ENCODE measurements at places on chromosomes 7 and 10.
A peak's percentile ranks its signal among the peaks of the same experiment; 100 is the strongest.

DNA sequence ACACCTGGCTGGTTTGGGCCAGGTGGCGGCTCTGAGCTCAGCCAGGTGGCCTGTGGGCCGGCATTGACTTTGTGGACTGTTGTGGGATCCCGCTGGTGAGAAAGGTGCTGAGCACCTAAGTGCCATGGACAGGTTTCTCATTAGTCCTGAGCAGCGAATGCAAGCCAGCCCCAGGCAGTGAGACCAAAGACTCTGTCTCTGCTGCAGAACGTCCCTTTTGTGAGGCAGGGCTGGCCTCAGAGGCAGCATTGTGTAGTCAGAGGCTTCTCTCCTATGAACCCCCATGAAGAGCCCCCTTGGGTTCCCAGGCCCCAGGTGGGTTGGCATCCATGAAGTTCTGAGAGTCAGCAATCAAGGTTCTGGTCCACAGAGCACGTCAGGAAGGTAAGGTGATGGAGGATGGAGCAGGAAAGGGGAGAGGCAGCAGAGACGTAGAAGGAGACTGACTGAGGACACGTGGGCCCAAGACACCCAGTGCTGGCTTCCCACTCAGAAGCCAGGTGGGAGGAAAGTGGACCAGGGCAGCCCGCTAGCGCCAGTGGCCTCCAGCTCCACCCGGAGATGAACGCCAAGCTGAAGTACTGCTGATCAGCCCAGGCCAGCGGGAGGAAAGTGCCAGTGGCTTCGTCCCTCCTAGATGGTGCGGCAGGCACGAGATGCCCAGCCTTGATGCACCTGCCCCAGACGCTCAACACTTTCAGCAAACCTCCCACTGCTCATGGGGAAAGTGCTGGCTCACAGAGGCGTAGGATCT is 19.2 kb upstream of the PTPRN2 start:
- no peak for DNase-seq

GRCh38 chr10:119304541-119304940 is 97.2 kb downstream of the GRK5 start:
- DNase-seq, result no peak

GRCh38 chr7:3923307-3923918 is 622.4 kb downstream of the SDK1 start:
- DNase-seq, result no peak

DNA sequence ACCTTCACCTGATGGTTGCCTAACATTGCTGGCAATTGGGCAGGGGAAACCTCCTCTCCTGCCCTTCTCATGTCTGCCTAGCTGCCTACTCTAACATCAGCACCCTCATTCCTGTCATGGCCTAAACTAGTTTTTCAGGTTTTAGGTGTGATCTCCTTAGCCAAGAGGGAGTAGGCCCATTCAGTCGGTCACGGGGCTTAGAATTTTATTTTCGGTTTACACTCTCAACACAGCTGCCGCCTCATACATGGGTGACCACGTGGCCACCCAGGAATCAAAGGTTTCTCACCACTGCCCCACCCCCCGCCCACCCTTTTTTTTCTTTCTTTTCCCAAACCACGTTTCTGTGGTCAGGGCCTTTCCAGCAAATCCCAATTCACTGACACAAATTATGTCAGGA is 97.2 kb downstream of the RALA start:
- no peak for DNase-seq

- DNase-seq, result no peak
These were observed 317.3 kb upstream of the HGF start for GRCh38 chr7:82087099-82087498.

GRCh38 chr7:158228131-158228530 is 359.5 kb downstream of the PTPRN2 start:
- DNase-seq, result no peak

DNA sequence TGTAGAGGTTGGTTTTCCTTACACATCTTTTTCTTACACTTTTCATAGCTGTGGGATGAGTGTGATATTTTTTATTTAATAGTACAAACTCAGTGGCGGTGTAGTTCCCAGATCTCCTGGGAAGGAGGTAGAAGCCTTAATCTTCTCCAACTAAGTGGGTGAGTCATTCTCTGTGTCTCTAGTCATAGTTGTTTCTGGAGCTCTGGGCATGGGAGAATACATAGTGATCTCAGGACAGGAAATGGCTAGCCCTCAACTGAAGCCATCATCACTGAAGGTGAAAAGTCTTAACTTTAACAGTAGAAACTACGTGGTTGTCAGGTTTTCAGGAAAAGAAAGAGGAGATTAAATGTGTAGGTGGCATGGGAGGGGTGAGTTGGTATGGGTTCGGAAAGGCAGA is 319.4 kb upstream of the FZD8 start:
- no peak for DNase-seq

- peak; percentile 58 for DNase-seq
These were observed 293.4 kb upstream of the MKLN1 start for GRCh38 chr7:131034166-131034881.

DNA sequence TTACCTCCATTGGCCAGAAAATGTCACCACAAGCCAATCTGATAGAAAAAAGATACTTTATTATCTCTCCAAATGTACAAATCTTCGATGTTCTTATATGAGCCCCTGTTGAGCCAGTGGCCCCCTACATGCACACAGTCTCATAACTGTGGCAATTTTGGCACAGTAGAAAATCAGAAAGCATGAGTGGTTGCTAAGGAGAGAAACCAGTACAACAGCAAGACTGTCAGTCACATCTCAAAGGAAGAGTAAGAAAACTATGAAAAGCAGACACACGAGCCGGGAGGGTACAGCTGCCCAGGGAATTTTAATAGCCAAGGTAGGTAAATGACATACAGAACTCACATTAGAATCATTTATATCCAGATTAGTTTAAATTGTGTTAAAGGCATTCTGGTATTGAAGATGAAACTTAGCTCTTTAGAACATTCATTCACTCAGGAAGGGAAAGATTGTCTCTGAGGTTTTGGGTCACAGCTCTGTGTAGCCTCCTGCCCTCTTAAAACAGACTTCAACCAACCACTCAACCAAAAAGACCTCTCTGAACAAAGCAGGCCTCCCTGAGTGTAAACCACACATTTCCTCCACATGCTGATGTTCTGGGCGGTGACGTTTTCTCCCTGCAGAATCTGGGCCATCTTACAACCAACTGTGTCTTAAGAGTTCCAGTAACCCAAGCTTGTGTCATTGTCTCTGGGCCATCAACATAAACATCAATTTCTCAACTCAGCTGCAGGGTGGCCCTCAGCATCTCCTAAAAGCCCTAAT is 80.8 kb upstream of the ADAM12 start:
- no peak for DNase-seq

Measured in NCI-H2171 (cell line).